ENCODE measurements at places on chromosomes 3 and 15. TPM values are rescaled to one million over a fixed set of nuclear protein-coding genes. Genes with fewer than 3 reads are reported as not detected.

GRCh38 chr3:108940568-108941263 is 13.0 kb downstream of the GUCA1C start:
- H3K27me3 ChIP-seq, result no peaks in the 10 kb centered on the region
- no peak overlapping the region for H3K4me3 ChIP-seq
- no peak for DNase-seq
- no peaks in the 10 kb centered on the region for H3K36me3 ChIP-seq

PLSCR2 gene
- not detected for polyA plus RNA-seq

KCNAB1 gene
- 5.2 TPM for polyA plus RNA-seq

DNA sequence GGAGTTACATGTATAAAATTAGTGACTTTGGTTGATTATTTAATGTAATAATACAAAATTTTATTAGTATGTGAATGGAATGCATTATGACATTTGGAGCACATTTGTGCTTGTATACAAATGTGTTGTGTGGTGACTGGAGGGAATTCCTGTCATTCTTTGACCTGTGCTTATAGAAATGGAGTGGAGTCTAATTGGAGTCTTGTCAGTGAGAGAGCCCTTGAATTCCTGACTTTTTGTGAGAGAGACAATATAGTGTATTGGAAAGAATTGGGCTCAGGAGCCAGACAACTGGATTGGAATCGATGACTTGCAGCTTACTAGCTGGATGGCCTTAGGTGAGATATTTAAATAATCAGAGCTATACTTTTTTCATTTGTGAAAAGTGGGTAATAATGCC is 9.4 kb downstream of the TCF12 start:
- no peak for DNase-seq
- no peak overlapping the region for H3K27ac ChIP-seq
- H3K4me1 ChIP-seq, result peaks cover 2% of the 10 kb centered on the region
- no peak overlapping the region for H3K4me3 ChIP-seq
- peaks cover 5% of the 10 kb centered on the region for H3K36me3 ChIP-seq

GRCh38 chr3:21835264-21835663 is 84.3 kb upstream of the ZNF385D start:
- H3K27ac ChIP-seq, result no peak overlapping the region
- H3K4me3 ChIP-seq, result no peak overlapping the region
- H3K27me3 ChIP-seq, result no peaks in the 10 kb centered on the region
- H3K36me3 ChIP-seq, result no peaks in the 10 kb centered on the region

DNA sequence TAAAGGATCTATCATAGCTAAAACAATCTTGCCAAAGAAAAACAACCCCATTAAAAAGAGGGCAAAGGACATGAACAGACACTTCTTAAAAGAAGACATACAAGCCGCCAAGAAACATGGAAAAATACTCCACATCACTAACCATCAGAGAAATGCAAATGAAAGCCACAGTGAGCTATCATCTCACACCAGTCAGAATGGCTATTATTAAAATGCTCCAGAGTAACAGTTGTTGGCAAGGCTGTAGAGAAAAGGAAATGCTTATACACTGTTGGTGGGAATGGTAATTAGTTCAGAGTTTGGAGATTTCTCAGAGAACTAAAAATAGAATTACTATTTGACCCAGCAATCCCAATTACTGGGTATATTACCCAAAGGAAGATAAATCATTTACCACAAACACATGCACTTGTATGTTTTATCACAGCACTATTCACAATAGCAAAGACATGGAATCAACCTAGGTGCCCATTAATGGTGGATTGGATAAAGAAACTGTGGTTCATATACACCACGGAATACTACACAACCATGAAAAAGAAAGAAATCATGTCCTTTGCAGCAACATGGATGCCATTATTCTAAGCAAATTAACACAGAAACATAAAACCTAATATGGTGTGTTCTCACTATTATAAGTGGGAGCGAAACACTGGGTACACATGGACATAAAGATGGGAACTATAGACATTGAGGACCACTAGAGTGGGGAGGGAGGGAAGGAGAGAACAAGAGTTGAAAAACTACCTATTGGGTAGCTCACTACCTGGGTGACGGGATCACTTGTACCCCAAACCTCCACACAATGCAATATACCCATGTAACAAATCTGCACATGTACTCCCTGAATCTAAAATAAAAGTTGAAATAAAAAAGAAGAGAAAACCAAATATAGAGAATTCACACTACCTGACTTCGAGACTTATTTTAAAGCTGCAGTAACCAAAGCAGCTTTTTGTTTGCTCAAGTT is 32.6 kb downstream of the ITGA11 start:
- no peak overlapping the region for H3K27ac ChIP-seq
- H3K4me3 ChIP-seq, result no peak overlapping the region
- no peaks in the 10 kb centered on the region for H3K4me1 ChIP-seq
- H3K36me3 ChIP-seq, result no peaks in the 10 kb centered on the region
- no peaks in the 10 kb centered on the region for H3K27me3 ChIP-seq
- no peak for DNase-seq

OIP5 gene
- polyA plus RNA-seq, result 3.1 TPM

GRCh38 chr3:14586611-14587010 is 46.5 kb upstream of the GRIP2 start:
- H3K36me3 ChIP-seq, result no peaks in the 10 kb centered on the region
- H3K4me1 ChIP-seq, result no peaks in the 10 kb centered on the region
- H3K27me3 ChIP-seq, result peaks cover 23% of the 10 kb centered on the region
- no peak overlapping the region for H3K4me3 ChIP-seq
- no peak for DNase-seq

ATRIP gene
- polyA plus RNA-seq, result 8.0 TPM

DNA sequence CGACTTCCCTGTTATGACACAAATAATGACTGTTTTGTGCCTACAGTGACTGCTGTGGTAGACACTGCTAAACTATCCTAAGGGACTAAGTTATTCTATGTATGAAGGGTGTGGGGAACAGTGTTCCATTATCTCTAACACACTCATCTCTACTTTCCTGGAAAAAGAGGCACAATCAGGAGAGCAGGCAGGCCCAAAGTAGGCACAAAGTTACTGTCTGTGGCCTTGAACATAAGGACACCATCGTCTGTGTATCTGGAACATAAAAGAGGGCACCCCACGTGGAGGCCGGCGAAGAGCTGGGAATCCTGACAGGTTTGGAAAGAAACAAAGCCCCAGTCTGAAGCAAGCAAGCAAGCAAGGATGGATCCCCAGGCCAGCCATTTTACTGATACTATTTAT is 1.5 kb downstream of the ABCC5 start:
- H3K27ac ChIP-seq, result peak overlapping the region; percentile 42
- no peaks in the 10 kb centered on the region for H3K27me3 ChIP-seq
- peaks cover 12% of the 10 kb centered on the region for H3K4me1 ChIP-seq
- H3K4me3 ChIP-seq, result no peak overlapping the region
- peaks cover 9% of the 10 kb centered on the region for H3K36me3 ChIP-seq

MESP2 gene
- polyA plus RNA-seq, result 0.37 TPM

DNA sequence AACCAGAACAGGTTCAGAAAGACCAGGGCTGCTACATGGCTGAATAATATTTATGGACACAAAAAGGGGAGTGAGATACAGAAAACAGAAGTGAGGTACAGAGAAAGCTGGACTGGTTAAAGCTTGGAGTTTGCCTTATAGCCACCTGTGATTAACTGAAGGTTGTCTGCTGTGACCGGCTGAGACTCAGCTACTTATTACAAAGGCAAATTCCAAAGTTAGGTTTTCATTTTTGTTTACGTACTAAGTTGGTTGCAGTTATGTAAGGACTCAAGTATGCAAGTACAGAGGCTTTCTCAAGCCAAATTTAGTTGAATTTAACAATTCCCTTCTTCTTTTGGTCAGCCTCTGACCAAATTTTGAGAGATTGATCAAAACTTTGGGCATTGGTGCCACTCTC is 264.6 kb downstream of the THSD4 start:
- H3K36me3 ChIP-seq, result no peaks in the 10 kb centered on the region
- no peaks in the 10 kb centered on the region for H3K4me1 ChIP-seq
- H3K4me3 ChIP-seq, result no peak overlapping the region
- H3K27me3 ChIP-seq, result no peaks in the 10 kb centered on the region

SUSD5 gene
- 1.3 TPM for polyA plus RNA-seq

UCN2 gene
- 0.08 TPM for polyA plus RNA-seq

DNA sequence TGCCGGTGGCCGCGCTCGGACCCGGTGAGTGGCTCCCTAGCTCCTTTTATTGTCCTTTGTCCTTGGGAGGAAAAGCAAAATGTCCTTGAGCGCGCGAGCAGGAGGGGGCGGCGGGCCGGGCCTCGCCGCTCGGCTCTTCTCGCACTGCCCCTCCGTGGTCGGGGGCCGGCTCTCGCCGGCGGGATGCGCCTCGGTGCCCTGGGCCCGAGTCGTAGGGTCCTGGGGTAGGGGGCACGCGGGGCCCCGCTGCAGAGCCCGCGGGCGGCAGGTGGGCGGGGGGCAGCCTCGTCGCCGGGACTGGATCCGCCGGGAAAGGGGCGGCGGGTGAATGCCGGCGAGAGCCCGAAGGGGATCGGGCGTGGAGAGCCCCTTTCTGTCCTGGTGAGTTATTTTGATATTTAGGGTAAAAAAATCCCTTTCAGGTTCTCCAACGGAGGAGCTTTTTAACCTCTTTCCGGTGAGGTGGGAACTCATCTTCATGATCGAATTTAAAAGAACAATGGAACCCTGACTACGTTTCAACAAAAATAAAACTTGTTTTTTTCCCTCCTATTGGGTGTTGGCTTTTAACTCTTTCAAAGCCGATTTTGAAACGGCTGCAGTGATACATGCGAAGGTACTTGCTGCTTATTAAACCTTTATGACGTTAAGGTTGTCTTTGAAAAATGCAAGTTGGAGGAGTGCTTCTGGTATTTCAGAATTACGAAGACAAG is 16.8 kb upstream of the CHD2 start:
- peaks cover 19% of the 10 kb centered on the region for H3K4me1 ChIP-seq
- peak overlapping the region; percentile 98 for H3K27ac ChIP-seq
- peaks cover 2% of the 10 kb centered on the region for H3K36me3 ChIP-seq

PCOLCE2 gene
- polyA plus RNA-seq, result 0.79 TPM

GRCh38 chr3:51959651-51960050 is 4.5 kb downstream of the GPR62 start:
- H3K27ac ChIP-seq, result no peak overlapping the region
- no peak overlapping the region for H3K4me3 ChIP-seq
- no peak for DNase-seq
- peaks cover 43% of the 10 kb centered on the region for H3K36me3 ChIP-seq
- H3K27me3 ChIP-seq, result peaks cover 9% of the 10 kb centered on the region

EAF2 gene
- 8.0 TPM for polyA plus RNA-seq

CHRNB4 gene
- polyA plus RNA-seq, result 0.53 TPM

STARD5 gene
- 4.6 TPM for polyA plus RNA-seq

DNA sequence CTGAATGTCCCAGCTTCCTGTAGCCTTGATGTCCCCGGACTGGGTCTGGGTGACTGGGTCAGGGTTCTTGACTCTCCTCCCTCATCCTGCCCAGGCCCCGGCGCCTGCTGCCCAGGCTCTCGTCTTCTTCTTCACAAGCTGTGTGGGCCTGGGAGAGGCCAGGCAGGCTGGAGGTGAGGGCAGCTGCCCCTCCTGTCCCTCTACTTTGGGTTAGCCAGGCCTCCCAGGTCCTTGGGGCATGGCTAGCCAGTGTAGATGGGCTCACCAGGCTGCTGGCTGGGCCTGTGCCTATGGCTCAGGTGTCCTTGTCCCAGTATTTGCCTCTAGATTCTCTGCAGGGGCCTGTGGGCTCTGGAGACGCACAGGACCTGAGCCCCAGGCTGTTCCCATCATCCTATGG is 31.8 kb downstream of the TKT start:
- H3K27me3 ChIP-seq, result no peaks in the 10 kb centered on the region
- DNase-seq, result no peak
- H3K4me3 ChIP-seq, result no peak overlapping the region
- H3K4me1 ChIP-seq, result peaks cover 10% of the 10 kb centered on the region
- H3K27ac ChIP-seq, result no peak overlapping the region

DNA sequence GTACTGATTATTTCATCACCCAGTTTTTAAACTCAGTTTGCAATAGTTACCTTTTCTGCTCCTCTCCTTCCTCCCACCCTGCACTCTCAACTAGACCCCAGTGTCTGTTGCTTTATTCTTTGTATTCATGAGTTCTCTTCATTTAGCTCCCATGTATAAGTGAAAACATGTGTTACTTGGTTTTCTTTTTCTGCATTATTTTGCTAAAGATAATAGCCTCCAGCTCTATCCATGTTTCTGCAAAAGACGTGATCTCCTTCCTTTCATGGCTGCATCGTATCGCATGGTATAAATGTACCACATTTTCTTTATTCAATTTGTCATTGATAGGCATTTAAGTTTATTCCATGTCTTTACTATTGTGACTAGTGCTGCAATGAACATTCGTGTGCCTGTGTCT is 79.0 kb downstream of the NAALADL2 start:
- no peak overlapping the region for H3K27ac ChIP-seq
- no peak overlapping the region for H3K4me3 ChIP-seq
- no peaks in the 10 kb centered on the region for H3K27me3 ChIP-seq
- peak; percentile 15 for DNase-seq
- H3K36me3 ChIP-seq, result no peaks in the 10 kb centered on the region

DNA sequence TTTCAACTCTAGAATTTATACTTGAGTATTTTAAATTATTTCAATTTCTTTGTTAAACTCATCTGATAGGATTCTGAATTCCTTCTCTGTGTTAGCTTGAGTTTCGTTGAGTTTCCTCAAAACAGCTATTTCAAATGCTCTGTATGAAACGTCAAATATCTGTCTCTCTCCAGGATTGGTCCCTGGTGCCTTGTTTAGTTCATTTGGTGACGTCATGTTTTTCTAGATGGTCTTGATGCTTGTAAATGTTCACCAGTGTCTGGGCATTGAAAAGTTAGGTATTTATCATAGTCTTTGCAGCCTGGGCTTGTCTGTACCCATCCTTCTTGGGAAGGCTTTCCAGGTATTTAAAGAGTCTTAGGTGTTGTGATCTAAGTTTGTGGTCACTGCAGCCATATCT is 151.1 kb downstream of the KCNAB1 start:
- no peak for DNase-seq
- H3K27ac ChIP-seq, result no peak overlapping the region
- peaks cover 7% of the 10 kb centered on the region for H3K4me1 ChIP-seq
- H3K27me3 ChIP-seq, result no peaks in the 10 kb centered on the region

DNA sequence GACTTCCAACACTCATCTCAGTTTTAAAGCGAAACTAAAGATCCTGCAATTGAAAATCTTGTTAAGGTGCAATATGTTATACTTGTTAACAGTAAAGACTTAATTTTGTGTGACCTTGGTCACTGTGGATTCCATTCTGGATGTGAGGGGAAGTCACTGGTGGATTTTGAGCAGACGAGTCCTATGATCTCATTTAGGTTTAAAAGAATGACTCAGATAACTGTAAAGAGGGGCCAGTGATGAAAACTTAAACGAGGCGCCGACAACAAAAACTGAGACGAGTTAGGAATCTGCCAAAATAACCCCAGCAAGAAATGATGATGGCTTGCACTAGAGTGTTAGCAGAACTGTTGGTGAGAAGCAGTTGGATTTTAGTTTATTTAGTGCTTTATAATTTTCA is 56.5 kb downstream of the LRRC28 start:
- no peak overlapping the region for H3K27ac ChIP-seq
- peaks cover 7% of the 10 kb centered on the region for H3K4me1 ChIP-seq
- no peak overlapping the region for H3K4me3 ChIP-seq
- no peaks in the 10 kb centered on the region for H3K36me3 ChIP-seq

CYP1A2 gene
- 0.10 TPM for polyA plus RNA-seq

C3orf22 gene
- polyA plus RNA-seq, result not detected

- H3K27me3 ChIP-seq, result no peaks in the 10 kb centered on the region
- no peaks in the 10 kb centered on the region for H3K4me1 ChIP-seq
- no peaks in the 10 kb centered on the region for H3K36me3 ChIP-seq
- no peak for DNase-seq
Measured at GRCh38 chr15:49506341-49506740, 83.3 kb downstream of the FGF7 start.

CPNE9 gene
- polyA plus RNA-seq, result not detected

GRM7 gene
- polyA plus RNA-seq, result not detected

GOLGA6D gene
- 0.89 TPM for polyA plus RNA-seq

- H3K27me3 ChIP-seq, result no peaks in the 10 kb centered on the region
- peaks cover 39% of the 10 kb centered on the region for H3K36me3 ChIP-seq
- no peak overlapping the region for H3K4me3 ChIP-seq
- H3K27ac ChIP-seq, result no peak overlapping the region
Measured at GRCh38 chr3:184366619-184367289, 5.2 kb downstream of the POLR2H start.

REC114 gene
- polyA plus RNA-seq, result not detected
